Effector CD8-positive, alpha-beta T cell (primary cell): ENCODE measurements at places on chromosomes 3 and 15.

DNA sequence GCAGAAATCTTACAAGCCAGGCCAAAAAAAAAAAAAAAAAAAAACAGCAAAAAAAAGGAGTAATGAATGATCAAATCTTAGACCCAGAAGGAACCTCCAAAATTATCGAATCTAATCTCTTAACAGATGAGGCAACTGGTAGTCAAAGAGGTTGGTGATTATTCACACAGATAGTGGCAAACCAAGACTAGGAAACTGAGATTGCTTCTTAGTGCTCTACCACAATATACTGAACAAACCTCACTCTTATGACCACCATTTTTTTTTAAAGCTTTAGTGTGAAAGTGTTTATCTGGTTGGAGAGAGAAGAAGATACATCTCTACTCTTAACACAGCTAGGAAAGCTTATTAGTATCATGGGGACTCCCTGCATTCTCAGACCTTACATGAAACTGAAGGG, 17.3 kb downstream of the ATOSA start:
- no peak for DNase-seq

GRCh38 chr3:69435274-69436265, 49.7 kb upstream of the FRMD4B start:
- DNase-seq: no peak

DNA sequence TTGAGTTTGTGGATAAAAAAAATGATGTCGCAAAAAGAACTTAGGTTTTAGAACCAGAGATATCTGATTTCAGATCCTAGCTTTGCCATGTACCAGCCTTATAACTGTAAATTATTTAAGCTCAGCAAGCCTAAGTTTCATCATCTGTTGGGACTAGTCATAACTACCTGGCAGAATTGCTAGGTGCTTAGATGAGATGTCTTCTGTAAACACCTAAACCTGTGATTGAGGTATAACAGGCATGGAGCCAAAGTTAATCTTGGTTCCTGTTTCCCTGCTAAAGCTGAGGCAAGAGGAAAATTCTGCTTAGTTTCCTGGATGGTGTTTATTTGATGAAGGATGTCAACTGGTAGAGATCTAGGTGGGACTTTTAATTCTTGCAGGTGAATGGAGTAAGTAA, 331.3 kb upstream of the RBMS3 start:
- DNase-seq: no peak

- DNase-seq: no peak
Measured at GRCh38 chr3:99324636-99325203, 313.7 kb upstream of the COL8A1 start.

- peak; percentile 26 for DNase-seq
Measured at GRCh38 chr3:185253645-185254410, at the start of gene EHHADH. TSS of gene EHHADH (minus strand) at chr3:185254049. CDS start at chr3:185254022, 27 bp downstream.

GRCh38 chr15:39279311-39279710, 301.6 kb upstream of the THBS1 start:
- no peak for DNase-seq
